ENCODE measurements at places on chromosomes 2 and 18.

GRCh38 chr2:230225486-230225885, at the start of gene SP140:
SP140 (plus strand) TSS chr2:230225736; CDS start chr2:230225845, 109 bp downstream.
- DNase-seq: peak; percentile 83

GRCh38 chr2:113213061-113213930, 39.5 kb downstream of the PSD4 start:
- DNase-seq: no peak

- DNase-seq: no peak
Observed at GRCh38 chr2:12284037-12284436, 432.7 kb upstream of the TRIB2 start.

DNA sequence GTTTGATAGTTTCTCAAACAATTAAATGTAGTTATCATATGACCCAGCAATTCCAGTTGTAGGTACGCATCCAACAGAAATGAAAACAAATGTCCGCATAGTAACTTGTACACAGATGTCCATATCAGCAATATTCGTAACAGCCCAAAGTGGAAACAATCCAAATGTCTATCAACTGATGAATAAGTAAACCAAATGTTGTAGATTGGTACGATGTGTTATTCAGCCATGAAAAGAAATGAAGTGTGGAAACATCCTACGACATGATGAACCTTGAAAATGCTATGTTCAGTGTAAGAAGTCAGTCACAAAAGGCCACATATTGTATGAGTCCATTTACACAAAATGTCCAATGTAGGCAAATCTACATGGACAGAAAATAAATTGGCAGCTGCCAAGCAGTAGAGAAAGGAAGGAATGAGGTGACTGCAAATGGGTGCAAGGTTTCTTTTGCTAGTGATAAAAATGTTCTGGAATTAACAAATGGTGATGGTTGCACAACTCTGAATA, 26.9 kb downstream of the GAREM1 start:
- no peak for DNase-seq

DNA sequence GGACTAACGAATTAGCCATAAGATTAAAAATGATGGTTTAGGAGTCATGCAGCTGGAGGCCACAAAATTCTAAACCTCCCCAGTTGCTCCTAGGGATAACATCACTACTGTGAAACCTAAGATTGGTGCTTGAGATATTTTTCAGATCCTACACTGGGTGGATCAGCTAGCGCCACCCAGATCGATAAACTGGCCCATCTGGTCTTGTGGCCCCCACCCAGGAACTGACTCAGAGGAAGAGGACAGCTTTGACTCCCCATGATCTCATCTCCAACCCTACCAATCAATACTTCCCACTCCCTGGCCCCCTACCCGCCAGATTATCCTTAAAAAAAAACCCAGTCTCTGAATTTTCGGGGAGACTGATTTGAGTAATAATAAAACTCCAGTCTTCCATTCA, 5.5 kb downstream of the GALNT14 start:
- DNase-seq: no peak

- DNase-seq: peak; percentile 19
Observed at GRCh38 chr18:6414723-6415417, at the start of gene L3MBTL4. L3MBTL4 (minus strand) TSS chr18:6414911; CDS start chr18:6311625, 103,286 bp downstream.

- DNase-seq: no peak
Observed at GRCh38 chr2:44655401-44655864, 286.1 kb upstream of the SIX3 start.

- DNase-seq: no peak
Observed at GRCh38 chr2:88058191-88058590, 2.6 kb upstream of the KRCC1 start.
